ENCODE measurements at places on chromosomes 13 and 19.

DNA sequence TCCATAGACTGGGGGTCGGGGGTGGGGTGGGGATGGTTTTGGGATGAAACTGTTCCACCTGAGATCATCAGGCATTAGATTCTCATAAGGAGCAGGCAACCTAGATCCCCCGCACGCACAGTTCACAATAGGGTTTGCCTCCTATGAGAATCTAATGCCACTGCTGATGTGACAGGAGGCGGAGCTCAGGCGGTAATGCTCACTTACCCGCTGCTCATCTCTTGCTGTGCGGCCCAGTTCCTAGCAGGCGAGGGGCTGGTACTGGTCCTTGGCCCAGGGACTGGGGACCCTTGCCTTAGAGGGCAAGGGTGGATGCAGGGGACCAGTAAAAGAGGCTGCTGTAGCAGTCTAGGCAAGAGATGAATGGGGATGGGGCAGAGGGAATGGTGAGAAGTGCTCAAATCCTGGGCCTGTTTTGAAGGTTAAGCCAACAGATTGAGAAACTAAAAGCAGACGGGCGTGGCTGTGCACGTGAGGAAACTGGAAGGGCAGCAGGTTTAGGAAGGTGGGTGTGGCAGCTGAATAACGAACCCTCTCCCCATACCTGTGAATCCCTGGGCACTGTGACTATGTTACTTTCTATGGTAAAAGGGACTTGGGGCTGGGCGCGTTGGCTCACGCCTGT, 1.5 kb upstream of the ERICH4 start:
- no peak for DNase-seq

GRCh38 chr13:32127691-32128090, 96.1 kb downstream of the FRY start:
- DNase-seq = no peak

- no peak for DNase-seq
Measured at GRCh38 chr13:67493835-67494234, 263.7 kb upstream of the PCDH9 start.

GRCh38 chr13:71876648-71877255, 9.7 kb upstream of the DACH1 start:
- DNase-seq = no peak

- DNase-seq = no peak
Measured at GRCh38 chr19:49923055-49924003, 5.7 kb upstream of the ATF5 start.

Data from epithelial cell of proximal tubule (primary cell).